ENCODE measurements at places on chromosomes 3 and 15. TPM values are rescaled to one million over a fixed set of nuclear protein-coding genes. Genes with fewer than 3 reads are reported as not detected.

CD86 gene
- 5.5 TPM for total RNA-seq

GPR156 gene
- total RNA-seq: not detected

UACA gene
- total RNA-seq: 2.1 TPM

SPCS1 gene
- total RNA-seq: 78.2 TPM

ADGRG7 gene
- total RNA-seq: not detected

PLS1 gene
- total RNA-seq: 1.6 TPM

LYZL4 gene
- total RNA-seq: not detected

HGD gene
- total RNA-seq: 0.44 TPM

FBN1 gene
- total RNA-seq: 1.1 TPM

RETNLB gene
- total RNA-seq: not detected

FGF7 gene
- 0.05 TPM for total RNA-seq

TNNC1 gene
- 6.5 TPM for total RNA-seq

GOLGA6L24 gene
- not detected for total RNA-seq

CPNE9 gene
- not detected for total RNA-seq

TERC gene
- total RNA-seq: 14.8 TPM

GCSAM gene
- total RNA-seq: 5.4 TPM

KNG1 gene
- not detected for total RNA-seq

GABRB3 gene
- not detected for total RNA-seq

ZNF80 gene
- 0.62 TPM for total RNA-seq

TM6SF1 gene
- 0.78 TPM for total RNA-seq

EIF4E3 gene
- 72.8 TPM for total RNA-seq

SCAANT1 gene
- total RNA-seq: not detected

ZCWPW2 gene
- 1.3 TPM for total RNA-seq

DCLK3 gene
- total RNA-seq: not detected

SLC2A2 gene
- not detected for total RNA-seq

GPR171 gene
- total RNA-seq: 19.7 TPM

DMXL2 gene
- total RNA-seq: 7.0 TPM

RFC4 gene
- total RNA-seq: 22.1 TPM

ZNF445 gene
- total RNA-seq: 17.3 TPM

EOMES gene
- 1.4 TPM for total RNA-seq

Measured in naive thymus-derived CD4-positive, alpha-beta T cell (primary cell).